Natural killer cell treated with Interleukin-12 subunit alpha and Interleukin-12 subunit beta and Interleukin-15 and Interleukin-18, amount 100 ng/mL, for 72 hours (primary cell): ENCODE measurements at places on chromosomes 7 and 10. TPM values are rescaled to one million over a fixed set of nuclear protein-coding genes. Genes with fewer than 3 reads are reported as not detected.

The LIPN gene
- total RNA-seq: not detected

The LDB3 gene
- total RNA-seq: not detected

The TTYH3 gene
- total RNA-seq: 23.7 TPM

The ECD gene
- 38.8 TPM for total RNA-seq

The MMD2 gene
- not detected for total RNA-seq

The AKR1C2 gene
- not detected for total RNA-seq

The ANKRD61 gene
- total RNA-seq: not detected

The SYNPO2L gene
- not detected for total RNA-seq

The GSTO2 gene
- 0.93 TPM for total RNA-seq
